A549 treated with GW870086 at 1 μM for 4 hours (cell line): ENCODE measurements at places on chromosomes 5 and 9. TPM values are rescaled to one million over a fixed set of nuclear protein-coding genes. Genes with fewer than 3 reads are reported as not detected.

The KIF24 gene
- total RNA-seq: 2.7 to 3.8 TPM (median 3.2 TPM) in 5 replicates

The DIPK1B gene
- 6.9 to 9.6 TPM (median 9.4 TPM) in 5 replicates for total RNA-seq

The AJM1 gene
- total RNA-seq: 4.0 to 4.7 TPM (median 4.2 TPM) in 5 replicates

The ZNF782 gene
- 1.7 to 2.4 TPM (median 2.0 TPM) in 5 replicates for total RNA-seq

The EFNA5 gene
- total RNA-seq: 18.9 to 27.6 TPM (median 23.7 TPM) in 5 replicates

The PCDHB14 gene
- 0.02 to 0.13 TPM (median 0.07 TPM) in 5 replicates for total RNA-seq

The ELAVL2 gene
- total RNA-seq: 0.06 to 0.16 TPM in 2 of 5 replicates, not detected in the others

The UGT3A1 gene
- total RNA-seq: not detected in 5 replicates

The SPATA31A7 gene
- not detected in 5 replicates for total RNA-seq

The LECT2 gene
- not detected in 5 replicates for total RNA-seq

The WDR38 gene
- total RNA-seq: 0.10 to 0.15 TPM in 2 of 5 replicates, not detected in the others

The RNF183 gene
- total RNA-seq: 0.19 TPM in 1 of 5 replicates, not detected in the others

The TNFSF8 gene
- not detected in 5 replicates for total RNA-seq
